Activated CD4-positive, alpha-beta memory T cell treated with anti-CD3 and anti-CD28 coated beads, Interleukin-2, amount 10 ng/mL, durations not matched to agents 7 days and 5 days (primary cell): ENCODE measurements at places on chromosomes 3 and 15. TPM values are rescaled to one million over a fixed set of nuclear protein-coding genes. Genes with fewer than 3 reads are reported as not detected.

The FAM227B gene
- total RNA-seq = 3.7 TPM

GRCh38 chr3:24443476-24443875 lies 51.2 kb downstream of the THRB start:
- no peaks in the 10 kb centered on the region for H3K36me3 ChIP-seq
- no peaks in the 10 kb centered on the region for H3K27me3 ChIP-seq
- DNase-seq = no peak
- no peak overlapping the region for H3K4me3 ChIP-seq

DNA sequence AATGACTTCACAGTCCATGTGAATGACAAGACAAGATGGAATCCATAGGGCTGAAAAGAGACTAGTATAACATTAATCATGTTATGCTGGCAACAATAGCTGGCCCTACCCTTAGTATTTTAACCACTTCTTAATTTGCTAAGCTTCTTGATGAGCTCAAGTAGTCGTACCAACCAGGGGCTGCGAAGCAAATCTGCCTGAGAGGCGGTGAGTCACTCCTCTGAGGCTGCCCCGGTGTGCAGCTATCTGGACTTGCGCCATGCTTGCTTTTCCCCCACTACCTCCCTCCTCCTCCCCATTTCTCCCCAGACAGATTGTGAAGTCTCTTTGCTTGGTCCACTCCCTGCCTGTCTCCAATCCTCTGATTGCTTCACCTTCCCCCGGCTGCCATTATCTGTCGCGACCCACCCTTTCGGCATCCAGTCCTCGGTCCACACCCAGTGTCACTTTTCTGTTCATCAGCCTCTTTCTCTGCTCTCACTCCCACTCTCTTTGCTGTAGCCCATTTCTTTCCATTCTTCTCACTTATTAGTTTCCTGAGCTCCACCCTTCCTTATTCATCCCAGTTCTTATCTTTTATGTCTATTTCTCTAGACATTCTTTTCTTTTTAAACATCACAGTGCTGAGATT lies 42.7 kb downstream of the DUT start:
- H3K27me3 ChIP-seq = peaks cover 32% of the 10 kb centered on the region
- H3K4me3 ChIP-seq = no peak overlapping the region
- H3K4me1 ChIP-seq = no peaks in the 10 kb centered on the region
- no peaks in the 10 kb centered on the region for H3K36me3 ChIP-seq
- no peak overlapping the region for H3K27ac ChIP-seq

The TBC1D23 gene
- 29.3 TPM for total RNA-seq

- H3K27me3 ChIP-seq = peaks cover 63% of the 10 kb centered on the region
- no peak overlapping the region for H3K27ac ChIP-seq
- H3K4me1 ChIP-seq = no peaks in the 10 kb centered on the region
- no peak overlapping the region for H3K4me3 ChIP-seq
Measured at GRCh38 chr15:68439506-68439905, 7.5 kb upstream of the ITGA11 start.

The OCA2 gene
- total RNA-seq = not detected

GRCh38 chr15:75578173-75578947 lies 755 bp downstream of the PTPN9 start:
- H3K36me3 ChIP-seq = peaks cover 18% of the 10 kb centered on the region
- H3K4me3 ChIP-seq = peak overlapping the region; percentile 86
- DNase-seq = peak; percentile 42
- H3K4me1 ChIP-seq = peaks cover 32% of the 10 kb centered on the region
- no peaks in the 10 kb centered on the region for H3K27me3 ChIP-seq

DNA sequence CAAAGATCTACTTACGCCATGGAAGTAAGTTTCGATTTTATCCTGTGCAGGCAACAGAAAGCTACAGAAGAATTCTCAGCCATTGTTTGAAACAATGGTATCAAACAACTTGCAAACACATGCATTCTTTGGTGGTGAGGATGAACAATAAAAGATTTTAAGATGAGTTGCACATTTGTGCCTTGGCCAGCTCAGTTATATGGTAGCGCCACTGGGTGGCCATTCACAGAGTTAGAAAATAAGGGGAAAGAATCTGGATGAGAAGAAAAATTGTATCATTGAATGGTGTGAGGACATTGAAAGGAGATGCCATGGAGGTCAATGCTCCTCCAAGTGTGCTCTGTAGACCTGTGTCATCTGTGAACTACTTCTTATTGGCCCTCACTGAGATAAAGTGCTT lies 11.6 kb downstream of the CADPS start:
- H3K27me3 ChIP-seq = no peaks in the 10 kb centered on the region
- H3K4me3 ChIP-seq = no peak overlapping the region
- no peak overlapping the region for H3K27ac ChIP-seq
- H3K36me3 ChIP-seq = no peaks in the 10 kb centered on the region

DNA sequence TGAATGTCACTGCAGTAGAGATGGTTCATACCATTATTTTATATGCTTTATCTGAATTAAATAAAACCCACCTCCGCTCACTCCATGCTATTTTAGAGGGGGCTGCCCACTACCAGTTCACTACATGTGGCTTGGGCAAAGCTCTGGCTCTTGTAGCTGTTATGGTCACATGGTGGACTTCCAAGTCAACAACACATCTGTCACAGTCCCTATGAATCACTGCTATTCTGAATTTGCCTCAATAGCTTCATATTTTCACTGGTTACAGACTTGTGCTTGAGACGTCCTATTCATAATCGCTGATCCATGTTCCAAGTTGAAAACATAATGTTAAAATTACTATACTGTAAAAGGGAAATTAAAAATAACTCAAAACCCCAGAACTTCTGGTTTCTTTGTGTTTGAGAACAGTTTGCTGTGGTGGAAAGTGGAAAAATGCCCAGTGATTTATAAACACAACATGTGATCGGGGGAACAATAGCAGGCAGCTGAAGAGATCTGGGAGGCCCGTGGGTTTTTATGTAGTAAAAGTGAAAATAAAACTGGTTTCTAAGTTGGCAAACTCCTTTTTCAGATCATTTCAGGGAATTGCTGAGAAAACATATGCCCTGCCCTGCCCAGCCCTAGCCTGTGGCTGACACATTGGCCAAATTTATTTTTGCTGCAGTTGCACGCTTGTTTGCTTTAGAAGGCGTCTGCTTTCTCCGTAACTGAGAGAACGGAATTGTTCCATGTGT lies 128.8 kb upstream of the PRR23C start:
- peaks cover 8% of the 10 kb centered on the region for H3K4me1 ChIP-seq
- H3K27ac ChIP-seq = no peak overlapping the region
- no peak for DNase-seq
- no peak overlapping the region for H3K4me3 ChIP-seq
- H3K36me3 ChIP-seq = no peaks in the 10 kb centered on the region
- peaks cover 30% of the 10 kb centered on the region for H3K27me3 ChIP-seq

The RAD54L2 gene
- total RNA-seq = 30.5 TPM

GRCh38 chr3:195259154-195259474 lies 11.8 kb downstream of the XXYLT1 start:
- peaks cover 24% of the 10 kb centered on the region for H3K4me1 ChIP-seq
- no peak for DNase-seq
- peak overlapping the region; percentile 32 for H3K4me3 ChIP-seq
- H3K36me3 ChIP-seq = no peaks in the 10 kb centered on the region
- H3K27ac ChIP-seq = peak overlapping the region; percentile 44

GRCh38 chr15:53982071-53982680 lies 3.9 kb downstream of the UNC13C start:
- no peak for DNase-seq
- H3K36me3 ChIP-seq = no peaks in the 10 kb centered on the region
- no peak overlapping the region for H3K4me3 ChIP-seq
- H3K27ac ChIP-seq = no peak overlapping the region

DNA sequence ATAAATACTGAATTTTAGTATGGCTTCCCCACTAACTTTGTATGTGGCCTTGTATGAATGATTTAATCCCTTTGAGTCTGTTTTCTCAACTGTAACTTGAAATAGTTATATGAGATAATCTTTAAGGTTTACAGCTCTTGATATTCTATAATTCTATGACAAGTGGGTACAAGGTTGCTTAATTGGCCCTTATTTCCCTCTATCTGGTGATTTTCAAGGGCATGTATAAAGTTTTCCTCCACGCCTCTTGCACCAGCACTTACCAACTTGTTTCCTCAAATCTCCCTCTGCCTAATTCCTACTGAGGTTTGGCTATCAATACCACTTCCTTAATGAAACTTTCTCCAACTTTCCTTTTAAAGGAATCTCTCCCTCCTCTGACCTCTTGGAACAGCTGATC lies 112.9 kb downstream of the ISL2 start:
- DNase-seq = no peak
- no peaks in the 10 kb centered on the region for H3K27me3 ChIP-seq
- no peaks in the 10 kb centered on the region for H3K4me1 ChIP-seq
- no peak overlapping the region for H3K27ac ChIP-seq
- H3K4me3 ChIP-seq = no peak overlapping the region
- no peaks in the 10 kb centered on the region for H3K36me3 ChIP-seq

The PEX11A gene
- 2.8 TPM for total RNA-seq

DNA sequence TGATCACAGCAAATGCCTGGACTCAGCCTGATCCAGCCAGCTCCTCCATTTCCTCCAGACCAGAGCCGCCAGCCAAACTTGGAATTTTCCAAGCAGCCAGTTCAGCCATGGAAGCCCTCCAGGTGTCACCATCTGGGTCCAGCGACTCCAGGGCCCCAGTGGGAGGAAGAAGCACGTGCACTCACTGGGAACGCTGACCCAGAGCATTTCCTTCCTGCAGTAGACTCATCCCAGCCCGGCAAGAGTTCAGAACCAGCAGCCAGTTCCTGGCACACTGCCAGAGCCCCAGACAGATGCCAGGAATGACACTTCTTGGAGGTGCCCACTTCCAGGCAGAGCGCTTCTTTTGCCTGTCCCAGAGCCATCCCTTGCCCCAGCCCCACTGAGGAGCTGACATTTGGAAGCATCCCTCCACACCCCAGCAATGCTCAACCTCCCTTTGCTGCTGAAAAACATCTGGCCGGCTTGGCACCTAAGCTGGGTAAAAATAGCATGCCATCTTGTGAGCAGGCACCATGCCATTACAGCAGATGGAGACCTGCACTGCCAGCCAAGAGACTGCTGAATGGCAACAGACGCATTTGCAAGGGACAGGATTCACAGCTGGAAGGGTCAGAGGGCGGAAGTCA lies 460.3 kb upstream of the PROK2 start:
- no peak overlapping the region for H3K27ac ChIP-seq
- no peak for DNase-seq
- no peaks in the 10 kb centered on the region for H3K4me1 ChIP-seq

- H3K27me3 ChIP-seq = peaks cover 3% of the 10 kb centered on the region
- no peak for DNase-seq
- no peaks in the 10 kb centered on the region for H3K36me3 ChIP-seq
Measured at GRCh38 chr3:57009802-57010201, 50.7 kb upstream of the SPATA12 start.

GRCh38 chr15:68851971-68852370 lies 31.3 kb upstream of the ANP32A start:
- no peak for DNase-seq
- no peak overlapping the region for H3K4me3 ChIP-seq
- peaks cover 40% of the 10 kb centered on the region for H3K27me3 ChIP-seq
- H3K4me1 ChIP-seq = no peaks in the 10 kb centered on the region
- no peak overlapping the region for H3K27ac ChIP-seq

The SCAMP5 gene
- 0.60 TPM for total RNA-seq

The NANOGP8 gene
- not detected for total RNA-seq

- peaks cover 28% of the 10 kb centered on the region for H3K4me1 ChIP-seq
- H3K36me3 ChIP-seq = no peaks in the 10 kb centered on the region
- no peak overlapping the region for H3K4me3 ChIP-seq
Measured at GRCh38 chr15:78761020-78761419, 50.2 kb downstream of the ADAMTS7 start.

- H3K27ac ChIP-seq = no peak overlapping the region
- no peaks in the 10 kb centered on the region for H3K4me1 ChIP-seq
- no peak overlapping the region for H3K4me3 ChIP-seq
- H3K27me3 ChIP-seq = peaks cover 24% of the 10 kb centered on the region
- peaks cover 6% of the 10 kb centered on the region for H3K36me3 ChIP-seq
- no peak for DNase-seq
Measured at GRCh38 chr15:57578288-57578900, 13.3 kb upstream of the MYZAP start.

The GOLGA8R gene
- total RNA-seq = 4.2 TPM

- peaks cover 2% of the 10 kb centered on the region for H3K36me3 ChIP-seq
- H3K4me1 ChIP-seq = peaks cover 7% of the 10 kb centered on the region
- DNase-seq = no peak
Measured at GRCh38 chr15:47184003-47184907, 533.0 kb upstream of the SEMA6D start.

The BCL2A1 gene
- total RNA-seq = 12.3 TPM

The DLL4 gene
- not detected for total RNA-seq

The SNRPN gene
- 58.3 TPM for total RNA-seq

The SNTN gene
- total RNA-seq = not detected

The GOLGA8T gene
- not detected for total RNA-seq

- H3K4me1 ChIP-seq = peaks cover 2% of the 10 kb centered on the region
- no peak overlapping the region for H3K27ac ChIP-seq
- no peak overlapping the region for H3K4me3 ChIP-seq
- no peaks in the 10 kb centered on the region for H3K36me3 ChIP-seq
- H3K27me3 ChIP-seq = no peaks in the 10 kb centered on the region
- no peak for DNase-seq
Measured at GRCh38 chr15:56640549-56640948, 92.8 kb downstream of the ZNF280D start.

- no peak for DNase-seq
- H3K4me3 ChIP-seq = no peak overlapping the region
- no peaks in the 10 kb centered on the region for H3K27me3 ChIP-seq
- no peaks in the 10 kb centered on the region for H3K36me3 ChIP-seq
- H3K27ac ChIP-seq = no peak overlapping the region
- no peaks in the 10 kb centered on the region for H3K4me1 ChIP-seq
Measured at GRCh38 chr3:69639851-69640250, 99.4 kb upstream of the MITF start.

The AMT gene
- total RNA-seq = 5.2 TPM

The ANKRD63 gene
- total RNA-seq = not detected

- H3K27ac ChIP-seq = no peak overlapping the region
- no peaks in the 10 kb centered on the region for H3K4me1 ChIP-seq
- DNase-seq = no peak
Measured at GRCh38 chr3:77825001-77825827, 785.3 kb downstream of the ROBO2 start.

DNA sequence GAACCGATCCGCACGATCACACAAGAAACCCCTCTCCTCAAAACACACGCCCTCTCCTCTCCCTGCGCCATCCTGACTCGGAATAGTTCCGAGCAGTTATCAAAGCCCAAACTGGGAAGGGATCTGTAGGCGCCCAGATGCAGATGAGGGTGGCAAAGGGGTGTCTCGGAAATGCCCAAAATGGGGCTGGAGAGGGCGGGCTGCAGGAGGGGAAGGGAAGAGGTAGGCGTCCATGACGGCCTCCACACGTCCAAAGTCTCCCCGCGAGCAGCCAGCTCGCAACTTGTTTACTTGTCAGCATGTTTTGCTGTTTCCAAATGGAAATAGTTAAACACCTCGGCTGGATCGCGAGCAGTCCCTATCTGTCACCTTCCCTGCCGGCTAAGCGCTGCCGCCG lies 1.5 kb downstream of the NTRK3 start:
- H3K4me1 ChIP-seq = peaks cover 17% of the 10 kb centered on the region
- DNase-seq = no peak
- H3K27ac ChIP-seq = no peak overlapping the region
- H3K4me3 ChIP-seq = peak overlapping the region; percentile 13
- H3K36me3 ChIP-seq = no peaks in the 10 kb centered on the region

The HRG gene
- total RNA-seq = not detected

The SMCO1 gene
- total RNA-seq = not detected

GRCh38 chr3:133112666-133113065 lies 74.5 kb downstream of the TMEM108 start:
- H3K36me3 ChIP-seq = no peaks in the 10 kb centered on the region
- H3K4me3 ChIP-seq = no peak overlapping the region
- no peaks in the 10 kb centered on the region for H3K4me1 ChIP-seq
- H3K27ac ChIP-seq = no peak overlapping the region
